ENCODE measurements at places on chromosomes 7 and 10.

DNA sequence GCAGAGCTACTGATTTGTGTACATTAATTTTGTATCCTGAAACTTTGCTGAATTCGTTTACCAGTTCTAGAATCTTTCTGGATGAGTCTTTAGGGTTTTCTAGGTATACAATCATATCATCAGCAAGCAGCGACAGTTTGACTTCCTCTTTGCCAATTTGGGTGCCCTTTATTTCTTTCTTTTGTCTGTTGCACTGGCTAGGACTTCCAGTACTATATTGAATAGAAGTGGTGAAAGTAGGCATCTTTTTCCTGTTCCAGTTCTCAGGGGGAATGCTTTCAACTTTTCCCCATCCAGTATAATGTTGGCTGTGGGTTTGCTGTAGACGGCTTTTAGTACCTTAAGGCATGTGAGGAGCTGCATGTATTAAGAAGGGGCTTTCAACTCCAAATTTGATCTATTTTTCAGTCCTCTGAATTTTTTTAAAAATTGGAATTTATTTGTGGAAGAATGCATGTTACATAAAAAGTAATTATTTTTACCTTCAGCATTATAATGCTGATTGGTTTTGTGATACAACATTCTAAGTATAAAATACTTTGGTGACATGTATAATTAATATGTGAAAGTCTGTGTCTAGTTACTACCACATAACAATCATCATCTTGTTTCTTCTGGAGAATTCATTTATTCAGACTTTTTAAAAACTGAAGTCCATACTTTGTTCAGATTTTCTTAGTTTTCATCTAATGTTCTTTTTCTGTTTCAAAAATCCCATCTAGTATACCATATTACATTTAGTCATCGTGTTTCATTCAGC lies 49.6 kb downstream of the CPED1 start:
- no peak for DNase-seq

GRCh38 chr10:86294346-86295265 lies 72.0 kb downstream of the GRID1 start:
- no peak for DNase-seq

GRCh38 chr7:74312418-74313028 lies 23.3 kb downstream of the CLIP2 start:
- DNase-seq, result no peak

DNA sequence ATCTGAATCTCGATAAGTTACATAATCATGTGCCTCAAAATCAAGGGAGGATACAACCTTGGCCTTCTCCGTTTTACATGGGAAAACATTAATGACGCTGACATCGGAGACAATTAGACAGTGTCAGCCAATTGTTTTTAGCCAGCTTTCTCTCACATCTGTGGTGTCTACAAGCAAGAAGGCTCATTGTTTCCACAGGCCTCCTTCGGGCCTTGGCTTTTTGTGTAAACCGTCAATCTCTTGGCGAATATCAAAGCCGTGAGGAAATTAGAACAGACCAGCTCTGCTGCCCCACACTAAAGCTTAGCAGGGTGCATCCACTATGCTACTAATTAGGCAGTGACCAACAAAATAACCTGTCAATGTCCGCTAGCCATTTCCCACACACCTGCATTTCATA lies 43.2 kb downstream of the VAX1 start:
- no peak for DNase-seq

DNA sequence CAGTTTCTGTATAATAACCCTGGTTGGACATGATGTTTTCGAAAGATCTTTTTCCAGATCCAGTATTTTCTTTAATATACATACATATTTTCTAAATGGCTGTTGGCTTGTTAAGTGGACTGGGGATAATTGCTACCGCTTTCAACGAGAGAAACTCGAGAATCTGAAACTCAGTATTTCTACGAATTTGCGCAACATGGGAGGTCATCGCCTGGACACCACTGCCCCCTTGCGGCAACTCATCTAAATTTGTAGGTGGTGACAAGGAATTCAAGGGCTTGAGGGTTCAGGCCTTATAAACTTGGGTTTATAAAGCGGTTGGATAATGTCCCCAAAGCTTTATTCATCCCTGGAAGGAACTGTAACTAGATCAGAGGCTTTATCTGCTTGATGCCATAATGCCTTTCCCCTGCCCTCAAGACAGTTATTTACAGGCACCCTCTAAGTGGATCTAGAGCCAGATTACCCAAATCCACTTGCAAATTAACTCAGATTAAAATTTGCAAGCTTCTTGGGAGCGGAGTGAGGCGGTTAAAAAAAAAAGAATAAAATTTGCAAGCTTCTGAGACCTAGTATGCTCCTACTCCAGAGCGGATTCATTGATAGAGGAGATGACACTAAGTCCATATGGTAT lies 21.3 kb upstream of the KCNK18 start:
- peak; percentile 53 for DNase-seq

- DNase-seq, result no peak
These were observed 12.5 kb upstream of the SLC18A3 start for GRCh38 chr10:49597426-49598163.

DNA sequence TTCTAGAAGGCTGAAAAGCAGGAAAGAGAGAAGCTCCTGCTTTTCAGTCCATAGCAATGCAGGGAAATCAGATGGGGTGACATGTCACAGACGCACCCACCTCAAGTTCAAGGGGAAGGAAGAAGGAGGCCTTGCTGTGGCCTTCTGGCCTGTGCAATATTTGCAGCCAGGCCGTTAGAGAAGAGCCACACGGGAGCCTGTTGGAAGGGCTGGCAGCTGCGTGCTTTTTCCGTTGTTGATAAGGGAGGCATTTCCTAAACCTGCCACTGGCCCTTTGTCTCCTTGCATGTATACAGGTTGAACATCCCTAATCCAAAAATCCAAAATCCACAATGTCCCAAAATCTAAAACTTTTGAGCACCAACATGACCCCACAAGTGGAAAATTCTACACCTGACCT lies 492.5 kb upstream of the ZMIZ1 start:
- DNase-seq, result no peak

GRCh38 chr7:91397612-91398011 lies 133.4 kb downstream of the FZD1 start:
- DNase-seq, result no peak

GRCh38 chr7:98276241-98276761 lies 5.2 kb upstream of the BRI3 start:
- DNase-seq, result no peak

DNA sequence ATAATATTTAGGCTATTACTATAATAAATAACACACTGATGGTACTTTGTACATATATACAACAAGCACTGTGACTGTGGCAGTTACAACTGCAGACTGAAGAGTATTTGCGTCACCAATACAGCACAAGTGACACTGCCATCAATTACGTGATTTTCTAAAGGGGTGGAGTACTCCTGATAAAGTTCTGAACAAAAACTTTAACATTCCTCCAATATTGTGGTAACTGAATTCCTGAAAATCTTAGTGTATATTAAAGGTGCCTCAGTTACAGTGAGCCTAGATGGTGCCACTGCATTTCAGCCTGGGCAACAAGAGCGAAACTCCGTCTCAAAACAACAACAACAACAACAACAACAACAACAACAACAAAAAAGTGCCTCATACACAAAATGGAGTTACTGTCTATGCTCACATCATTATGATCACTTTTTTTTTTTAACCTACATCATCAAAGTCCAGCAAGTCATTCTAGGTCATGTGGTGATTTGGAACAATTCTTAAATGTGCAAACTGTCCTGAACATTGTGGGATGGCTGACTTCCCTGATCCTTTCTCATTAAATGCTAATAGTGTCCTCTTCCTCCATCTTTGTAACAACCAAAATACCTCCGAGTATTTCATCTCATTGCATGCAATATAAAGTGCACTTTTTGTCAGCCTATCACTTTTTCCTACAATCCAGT lies 15.1 kb downstream of the BRAF start:
- no peak for DNase-seq

DNA sequence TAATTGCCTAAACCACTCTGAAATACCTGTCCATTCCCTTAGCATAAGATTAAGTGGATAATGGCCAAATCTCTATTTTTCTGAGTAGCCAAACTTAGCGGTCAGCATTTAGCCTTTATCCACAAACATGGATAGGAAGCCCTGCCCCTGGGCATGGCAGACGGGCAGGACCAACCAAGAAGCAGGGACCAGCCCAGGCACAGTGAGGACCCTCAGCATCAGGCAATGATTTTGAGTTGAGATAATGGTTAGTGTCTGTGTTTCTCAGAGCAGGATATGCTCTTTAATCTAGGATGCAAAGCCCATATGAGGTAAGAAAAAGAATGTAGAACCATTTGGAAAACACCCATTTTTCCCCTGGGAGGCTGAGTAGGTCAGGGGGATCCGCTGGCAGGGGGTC lies 131.7 kb downstream of the DPP6 start:
- no peak for DNase-seq

- peak; percentile 93 for DNase-seq
These were observed 42.8 kb downstream of the FOXL3 start for GRCh38 chr7:332646-333392.

DNA sequence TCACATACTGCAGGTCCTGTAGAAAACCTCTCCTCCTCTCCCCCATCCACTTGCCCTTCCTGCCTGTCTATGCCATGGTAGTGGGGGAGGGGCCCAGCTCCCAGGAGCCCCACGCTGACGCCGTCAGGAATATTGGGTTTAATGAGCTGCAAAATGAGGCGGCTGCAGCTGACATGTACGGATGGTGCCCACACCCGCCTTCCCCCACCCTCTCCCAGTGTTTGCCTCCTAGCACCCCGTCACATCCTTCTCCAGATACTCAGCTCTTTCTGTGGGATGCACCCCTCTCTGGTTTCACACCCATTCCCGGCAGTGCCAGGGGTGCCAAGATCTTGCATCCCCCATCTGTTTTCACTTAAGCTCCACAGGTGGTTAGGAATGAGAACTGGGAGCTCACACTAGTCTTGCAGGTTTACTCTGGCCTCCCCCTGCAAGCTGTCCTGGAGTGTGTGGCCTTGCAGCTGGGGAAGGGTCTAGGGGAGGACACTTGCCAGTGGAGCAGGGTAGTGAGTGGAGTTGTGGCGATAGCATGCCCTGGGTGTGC lies 26.1 kb downstream of the GBX1 start:
- DNase-seq, result no peak

- DNase-seq, result no peak
These were observed 55.2 kb downstream of the ELFN1 start for GRCh38 chr7:1725199-1725690.

Data from activated T-helper 1 cell treated with anti-CD3 and anti-CD28 coated beads, Interleukin-2, amount 50 U/mL, for 16 hours (primary cell).